ENCODE measurements at places on chromosomes 6 and 20. TPM values are rescaled to one million over a fixed set of nuclear protein-coding genes. Genes with fewer than 3 reads are reported as not detected.
A peak's percentile ranks its signal among the peaks of the same experiment; 100 is the strongest.

COL19A1 gene
- polyA plus RNA-seq = 2.4 TPM

DNA sequence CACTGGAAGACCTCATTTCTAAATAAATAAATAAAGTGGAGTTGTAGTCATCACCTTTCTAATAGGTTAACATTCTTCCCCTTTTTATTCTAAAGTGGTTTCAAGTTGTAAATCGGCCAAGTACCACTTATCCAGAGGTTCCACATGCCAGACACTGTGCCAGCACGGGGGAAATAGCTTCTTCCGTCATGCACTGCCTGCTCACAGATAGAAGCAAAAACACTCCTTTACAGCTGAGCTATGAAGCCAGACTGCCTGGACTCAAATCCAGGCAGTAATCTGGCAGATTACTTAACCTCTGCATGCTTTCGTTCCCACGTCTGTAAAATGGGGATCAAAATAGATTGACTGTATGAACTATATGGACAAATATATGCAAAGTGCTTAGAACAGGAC lies 17.2 kb upstream of the SCML4 start:
- DNase-seq = no peak

LY6G5B gene
- 19.0 TPM for polyA plus RNA-seq

- DNase-seq = no peak
Measured at GRCh38 chr6:105373481-105373880, 29.4 kb downstream of the PREP start.

GRCh38 chr6:5086294-5086890 lies 1.3 kb downstream of the PPP1R3G start:
- DNase-seq = no peak

GRCh38 chr6:169795196-169795595 lies 43.8 kb downstream of the ERMARD start:
- no peak for DNase-seq

DNA sequence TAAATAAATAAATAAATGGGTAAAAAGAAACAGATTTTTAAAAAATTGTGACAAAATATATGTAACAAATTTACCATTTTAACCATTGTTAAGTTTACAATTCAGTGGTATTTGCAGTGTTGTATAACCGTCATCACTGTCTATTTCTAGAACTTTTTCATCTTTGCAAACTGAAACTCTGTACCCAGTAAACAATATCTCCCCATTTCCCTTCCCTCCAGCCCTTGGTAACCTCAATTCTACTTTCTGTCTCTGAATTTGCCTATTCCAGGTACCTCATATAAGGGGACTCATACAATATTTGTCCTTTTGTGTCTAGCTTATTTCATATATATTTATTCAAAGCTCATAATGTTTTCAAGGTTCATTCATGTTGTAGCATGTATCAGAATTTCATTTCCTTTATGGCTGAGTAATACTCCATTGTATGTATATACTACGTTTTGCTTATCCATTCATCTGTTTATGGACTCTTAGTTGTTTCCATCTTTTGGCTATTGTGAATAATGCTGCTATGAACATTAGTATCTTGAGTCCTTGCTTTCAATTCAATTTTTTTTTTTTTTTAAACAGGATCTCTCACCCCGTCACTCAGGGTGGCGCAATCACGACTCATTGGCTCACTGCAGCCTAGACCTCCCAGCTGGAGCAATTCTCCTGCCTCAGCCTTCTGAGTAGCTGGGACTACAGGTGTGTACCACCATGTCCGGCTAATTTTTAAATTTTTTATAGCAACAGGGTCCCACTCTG lies 8.9 kb downstream of the MANBAL start:
- no peak for DNase-seq

GRCh38 chr6:116280161-116280932 lies 617 bp upstream of the TSPYL1 start:
- peak; percentile 54 for DNase-seq

NKX2-4 gene
- polyA plus RNA-seq = not detected

DNA sequence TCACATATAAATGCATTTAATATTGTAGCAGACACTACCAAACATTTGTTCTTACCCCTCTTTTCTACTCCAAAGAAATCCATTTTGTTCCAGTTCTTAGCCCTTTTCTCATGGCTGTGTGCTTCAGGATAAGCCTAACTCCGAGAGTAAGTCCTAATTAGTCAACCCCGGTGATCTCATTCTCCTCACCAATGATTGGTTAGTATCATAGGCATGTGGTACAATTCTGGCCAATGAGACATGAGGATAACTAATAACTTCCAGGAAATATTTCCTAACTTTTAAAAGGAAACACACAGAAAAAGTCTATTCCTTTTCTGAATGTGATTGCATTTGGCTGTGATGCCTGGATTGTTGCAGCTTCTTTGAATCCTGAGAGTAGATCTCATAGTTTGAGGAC lies 116.0 kb downstream of the GPR63 start:
- no peak for DNase-seq

- DNase-seq = no peak
Measured at GRCh38 chr6:25301362-25301761, 22.2 kb downstream of the CARMIL1 start.

DNA sequence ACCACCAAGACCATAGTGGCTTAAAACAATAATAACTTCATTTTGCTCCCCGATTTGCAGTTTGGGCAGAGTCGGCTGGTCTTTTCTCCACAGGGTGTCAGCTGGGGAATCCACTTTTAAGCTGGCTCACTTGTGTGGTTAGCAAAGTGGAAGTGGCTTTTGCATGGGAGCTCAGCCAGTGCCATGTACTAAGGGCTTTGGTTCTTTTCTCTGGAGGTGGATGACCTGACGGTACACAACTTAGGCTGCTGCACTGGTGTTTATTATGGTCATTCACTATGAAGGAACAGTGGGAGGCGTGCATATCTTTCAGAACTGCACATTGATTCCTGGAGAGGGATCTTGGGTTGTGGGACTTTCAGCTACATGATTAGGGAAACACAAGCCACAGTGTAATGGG lies 141.0 kb downstream of the OR2B2 start:
- DNase-seq = no peak

GRCh38 chr20:51766994-51767866 lies 960 bp downstream of the ATP9A start:
- peak; percentile 81 for DNase-seq

GRCh38 chr6:170100046-170100445 lies 190.8 kb downstream of the DLL1 start:
- DNase-seq = no peak

ADGRB3 gene
- polyA plus RNA-seq = 3.5 TPM

DNA sequence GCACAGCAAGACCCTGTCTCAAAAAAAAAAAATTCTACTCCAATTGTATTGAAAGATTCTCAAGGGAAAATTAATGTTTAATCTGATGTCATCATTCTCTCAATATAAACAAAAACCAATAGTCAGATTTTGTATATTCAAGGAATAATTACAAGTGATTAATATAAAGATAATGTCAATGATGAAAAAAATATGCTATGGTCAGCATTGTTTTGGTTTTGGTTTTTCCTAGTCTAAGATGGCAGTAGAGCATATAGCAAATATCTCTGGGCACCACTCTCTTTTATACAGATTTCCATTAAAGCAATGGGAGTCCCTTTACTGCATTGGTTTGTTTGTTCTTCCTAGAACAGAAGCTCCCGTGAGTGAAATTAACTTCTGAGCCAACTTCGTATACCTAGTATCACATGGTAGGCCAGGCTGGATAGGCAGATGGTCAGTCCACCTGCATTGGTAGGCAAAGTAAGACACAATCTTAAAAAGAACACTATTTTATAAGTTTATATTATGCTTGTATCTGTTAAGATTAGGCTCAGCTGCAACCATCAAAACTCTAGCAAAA lies 523.8 kb upstream of the JARID2 start:
- no peak for DNase-seq

RBL1 gene
- 11.6 TPM for polyA plus RNA-seq

LAMA2 gene
- polyA plus RNA-seq = 37.2 TPM

BMP2 gene
- polyA plus RNA-seq = 16.2 TPM

ECT2L gene
- 0.43 TPM for polyA plus RNA-seq

DNA sequence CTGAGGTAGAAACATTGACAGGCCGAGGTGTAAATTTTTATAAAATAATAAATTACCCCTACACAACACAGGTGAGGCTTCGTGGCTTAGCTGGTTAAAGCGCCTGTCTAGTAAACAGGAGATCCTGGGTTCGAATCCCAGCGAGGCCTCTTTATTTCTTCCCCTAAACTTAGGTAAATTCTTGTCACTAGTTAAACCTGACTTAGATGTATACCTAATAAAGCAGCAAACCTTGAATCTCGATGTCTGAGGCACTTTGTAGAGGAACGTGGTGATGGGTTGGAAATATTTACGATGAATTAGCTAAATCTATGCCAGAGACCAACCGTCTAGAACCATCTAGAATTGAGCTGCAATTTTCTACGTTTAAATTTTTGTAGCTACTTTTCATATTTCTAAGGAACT lies 185.6 kb downstream of the OR2B2 start:
- no peak for DNase-seq

ADGRF1 gene
- 71.5 TPM for polyA plus RNA-seq

GRCh38 chr20:59159493-59160376 lies 3.9 kb upstream of the ZNF831 start:
- no peak for DNase-seq

SRMS gene
- polyA plus RNA-seq = 0.26 TPM

NMBR gene
- polyA plus RNA-seq = 0.38 TPM

FAM50B gene
- 17.0 TPM for polyA plus RNA-seq

GRCh38 chr6:136437246-136437645 lies 113.0 kb downstream of the MAP7 start:
- no peak for DNase-seq

DNA sequence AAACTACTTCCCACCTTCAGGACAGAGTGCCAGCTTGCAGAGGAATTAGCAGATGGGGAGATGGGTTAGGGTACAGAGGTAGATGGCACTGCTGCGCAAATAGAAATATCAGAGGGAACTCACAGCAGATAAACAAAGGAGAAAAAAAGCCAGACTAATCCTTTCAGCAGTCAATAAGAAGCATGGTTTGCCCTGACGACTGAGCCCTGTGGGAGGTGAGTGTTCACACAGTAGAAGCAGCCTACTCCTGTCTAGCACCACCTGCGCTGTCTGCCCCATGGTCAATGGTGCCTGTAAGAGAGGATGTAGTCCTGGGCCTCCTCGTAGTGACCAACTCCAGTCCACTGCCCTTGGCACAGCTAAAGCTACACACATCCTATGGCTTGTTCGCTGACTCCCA lies 174.1 kb downstream of the IBTK start:
- DNase-seq = no peak

GRCh38 chr6:72922401-72922800 lies 300.5 kb downstream of the KCNQ5 start:
- DNase-seq = no peak

POLR1C gene
- polyA plus RNA-seq = 43.8 TPM

RNF217 gene
- 17.2 TPM for polyA plus RNA-seq

- DNase-seq = no peak
Measured at GRCh38 chr20:568097-568652, 24.6 kb upstream of the CSNK2A1 start.

TMC2 gene
- polyA plus RNA-seq = 0.31 TPM

- DNase-seq = no peak
Measured at GRCh38 chr6:169783971-169784820, 32.8 kb downstream of the ERMARD start.

DNA sequence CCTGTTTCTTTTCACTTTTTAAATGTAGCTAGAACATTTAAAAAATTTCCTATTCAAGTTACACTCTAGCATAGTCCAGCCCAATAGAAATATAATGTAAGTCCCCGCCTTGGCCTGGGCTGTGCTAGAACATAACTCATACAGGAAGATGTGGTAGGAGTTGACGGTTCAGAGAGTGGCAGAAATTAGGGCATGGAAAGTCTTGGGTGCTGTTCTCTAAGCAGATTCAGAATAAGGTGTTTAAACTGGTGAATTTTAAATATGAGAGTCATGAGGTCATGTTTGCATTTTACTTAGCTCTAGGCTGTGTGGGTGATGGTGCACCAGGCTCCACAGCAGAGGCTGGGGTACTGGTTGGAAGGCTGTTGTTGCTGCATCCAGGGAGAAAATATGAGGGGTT lies 256.5 kb downstream of the FARS2 start:
- no peak for DNase-seq

WFDC10B gene
- polyA plus RNA-seq = not detected

ADTRP gene
- polyA plus RNA-seq = 1.7 TPM

GRCh38 chr6:148311966-148312669 lies 30.5 kb upstream of the SASH1 start:
- no peak for DNase-seq

GRCh38 chr20:4897600-4897999 lies 103.7 kb downstream of the SLC23A2 start:
- DNase-seq = no peak

C6orf58 gene
- 1.5 TPM for polyA plus RNA-seq

DNA sequence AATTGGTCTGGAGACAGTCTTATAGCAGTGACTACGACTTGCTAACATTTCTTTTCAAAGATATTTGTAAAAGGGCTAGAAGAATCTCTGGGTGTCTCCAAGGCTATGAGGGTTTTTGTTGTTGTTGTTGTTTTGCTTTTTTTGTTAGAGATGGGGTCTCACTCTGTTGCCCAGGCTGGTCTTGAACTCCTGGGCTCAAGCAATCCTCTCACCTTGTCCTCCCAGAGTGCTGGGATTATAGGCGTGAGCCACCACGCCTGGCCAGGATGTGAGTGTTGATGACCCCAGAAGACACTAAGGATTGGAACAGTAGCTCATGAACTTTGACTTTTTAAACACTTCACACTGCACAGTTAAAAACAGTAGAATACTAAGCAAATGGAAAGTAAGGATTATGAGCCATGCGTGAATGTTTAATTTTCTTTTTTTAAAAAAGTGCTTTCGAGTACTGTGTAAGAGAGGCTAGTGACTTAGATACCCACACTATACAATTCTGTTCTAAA lies 76.4 kb downstream of the GCNT2 start:
- DNase-seq = no peak

DNA sequence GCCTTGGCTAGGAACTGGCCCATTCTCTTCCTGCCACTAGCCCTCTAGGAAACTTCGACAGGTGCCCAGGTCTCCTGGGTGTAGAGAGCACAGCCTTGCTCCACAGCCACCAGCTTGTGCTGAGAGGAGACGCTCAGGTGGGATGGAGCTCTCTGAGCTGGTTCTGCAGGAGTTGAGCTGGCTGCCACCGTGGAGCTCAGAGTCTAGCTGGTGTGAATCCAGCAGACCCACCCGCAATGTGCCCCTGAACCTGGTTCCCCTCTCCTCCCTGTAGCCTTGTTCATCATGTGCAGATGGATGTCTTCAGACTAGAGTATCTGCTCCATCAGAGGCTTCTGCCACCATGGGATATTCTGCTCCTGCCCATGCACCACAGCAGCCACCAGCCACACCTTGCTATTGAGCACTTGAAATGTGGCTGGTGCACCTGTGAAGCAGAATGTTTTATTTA lies 222.5 kb downstream of the SYNDIG1 start:
- DNase-seq = no peak

- DNase-seq = no peak
Measured at GRCh38 chr6:127177923-127178231, 59.4 kb downstream of the RSPO3 start.

DNA sequence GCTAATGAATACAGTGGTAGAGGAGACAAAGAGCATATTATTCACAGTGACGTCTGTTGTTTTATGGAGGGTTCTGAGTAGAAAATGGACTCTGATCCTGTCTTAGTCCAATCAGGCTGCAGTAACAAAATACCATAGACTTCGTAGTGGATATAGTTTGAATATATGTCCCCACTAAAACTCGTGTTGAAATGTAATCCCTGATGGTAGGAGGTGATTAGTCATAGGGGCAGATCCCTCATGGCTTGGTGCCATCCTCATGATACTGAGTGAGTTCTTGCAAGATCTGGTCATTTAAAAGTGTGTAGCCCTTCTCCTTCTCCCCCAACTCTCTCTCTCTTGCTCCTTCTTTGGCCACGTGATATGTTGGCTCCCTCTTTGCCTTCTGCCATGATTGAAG lies 82.5 kb downstream of the CD83 start:
- no peak for DNase-seq

FYN gene
- polyA plus RNA-seq = 159 TPM

GRCh38 chr6:62446647-62447316 lies 160.8 kb upstream of the KHDRBS2 start:
- no peak for DNase-seq

All from renal pelvis (tissue), 12 donors.